NCI-H146 (cell line): ENCODE measurements at places on chromosomes 3 and 15.
A peak's percentile ranks its signal among the peaks of the same experiment; 100 is the strongest.

GRCh38 chr3:161560008-161560637 lies 63.5 kb downstream of the OTOL1 start:
- DNase-seq = peak; percentile 55

- no peak for DNase-seq
Measured at GRCh38 chr3:10365791-10366190, 44.9 kb upstream of the SEC13 start.

GRCh38 chr3:37511463-37511920 lies 337.1 kb upstream of the LRRFIP2 start:
- DNase-seq = no peak

- peak; percentile 75 for DNase-seq
Measured at GRCh38 chr3:105527949-105528348, 161.2 kb downstream of the ALCAM start.

DNA sequence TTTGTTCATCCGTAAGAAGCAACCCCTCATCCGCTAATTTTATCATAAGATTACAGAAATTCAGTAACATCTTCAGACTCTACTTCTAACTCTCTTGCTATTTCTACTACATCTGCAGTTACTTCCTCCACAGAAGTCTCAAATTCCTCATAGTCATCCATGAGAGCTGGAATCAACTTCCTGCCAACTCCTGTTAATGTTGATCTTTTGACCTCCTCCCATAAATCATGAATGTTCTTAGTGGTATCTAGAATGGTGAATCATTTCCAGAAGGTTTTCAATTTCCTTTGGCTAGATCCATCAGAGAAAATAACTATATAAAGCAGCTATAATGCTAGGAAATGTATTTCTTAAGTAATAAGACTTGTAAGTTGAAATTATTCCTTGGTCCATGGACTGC lies 115.1 kb downstream of the TAFA4 start:
- no peak for DNase-seq

GRCh38 chr15:51776952-51777569 lies 25.7 kb downstream of the TMOD2 start:
- DNase-seq = peak; percentile 44

DNA sequence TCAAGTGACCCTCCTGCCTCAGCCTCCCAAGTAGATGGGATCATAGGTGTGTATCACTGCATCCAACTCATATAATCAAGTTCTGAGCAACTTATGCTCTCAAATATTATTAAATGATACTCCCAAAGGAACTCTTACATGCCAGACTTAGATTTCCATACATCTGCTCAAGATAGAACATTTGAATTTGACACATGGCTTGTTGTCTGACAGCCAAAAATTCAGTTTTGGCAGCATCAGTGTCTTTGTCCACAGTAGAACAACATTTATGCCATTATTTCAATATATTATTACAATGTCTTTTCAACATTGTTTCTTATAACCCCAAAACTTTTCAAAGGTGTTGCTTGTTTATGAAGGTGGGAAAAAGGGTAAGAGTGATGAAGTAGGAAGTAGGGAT lies 116.2 kb downstream of the SUCNR1 start:
- no peak for DNase-seq

DNA sequence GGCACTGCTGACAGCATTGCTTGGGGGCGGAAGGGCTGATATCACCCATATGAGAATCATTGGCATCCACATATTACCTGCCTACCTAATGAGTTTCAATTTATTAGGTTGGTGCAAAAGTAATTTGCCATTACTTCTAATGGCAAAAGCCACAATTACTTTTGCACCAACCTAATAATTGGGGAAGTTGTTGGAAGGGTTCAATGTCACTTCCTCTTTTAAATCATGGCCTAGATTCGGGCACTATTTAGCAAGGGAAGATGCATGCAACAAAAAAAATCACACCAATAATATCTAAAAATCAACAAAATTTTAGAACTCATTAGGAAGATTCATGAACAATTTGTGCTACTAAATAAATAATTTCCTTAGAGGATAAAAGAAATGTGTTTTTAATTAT lies 56.0 kb upstream of the AGTR1 start:
- DNase-seq = no peak

DNA sequence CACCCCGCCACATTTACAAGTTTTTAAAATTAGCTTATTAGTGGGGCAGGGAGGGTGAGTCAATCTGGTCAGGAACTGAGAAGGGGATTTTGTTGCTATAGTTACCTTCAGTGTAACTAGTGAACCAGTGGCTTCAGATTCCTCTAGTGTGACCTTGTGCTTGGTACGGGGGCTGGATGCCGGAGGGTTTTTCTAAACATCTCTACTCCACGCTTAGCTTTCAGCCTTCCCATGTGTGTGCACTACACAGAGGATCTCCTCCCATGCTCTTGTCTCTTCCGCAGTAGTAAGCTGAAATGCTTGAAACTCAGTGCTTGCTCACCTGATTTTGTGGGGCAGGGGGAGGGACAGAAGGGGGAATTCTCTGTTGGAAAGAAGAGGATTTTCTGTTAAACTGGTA lies 67.9 kb upstream of the AKAP13 start:
- no peak for DNase-seq

DNA sequence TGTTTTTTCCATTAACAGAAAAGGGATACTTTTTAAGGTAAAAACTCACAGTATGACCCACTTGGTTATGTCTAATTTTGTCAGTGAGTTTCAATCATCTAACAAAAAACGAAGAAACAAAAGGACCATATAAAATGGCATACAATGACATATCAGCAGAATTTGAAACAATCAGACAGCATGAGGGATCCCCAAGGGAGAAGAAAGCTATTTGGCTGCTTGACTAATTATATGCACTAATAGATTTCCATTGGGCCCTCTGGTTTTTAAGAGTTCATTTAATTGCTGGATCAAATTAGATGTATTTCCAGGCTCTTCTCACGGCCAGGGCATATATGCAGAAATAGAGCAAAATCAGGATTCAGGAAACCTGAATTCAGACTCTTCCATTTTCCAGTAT lies 376.4 kb upstream of the GBE1 start:
- DNase-seq = no peak

GRCh38 chr3:15685927-15686326 lies 84.4 kb downstream of the BTD start:
- DNase-seq = no peak

DNA sequence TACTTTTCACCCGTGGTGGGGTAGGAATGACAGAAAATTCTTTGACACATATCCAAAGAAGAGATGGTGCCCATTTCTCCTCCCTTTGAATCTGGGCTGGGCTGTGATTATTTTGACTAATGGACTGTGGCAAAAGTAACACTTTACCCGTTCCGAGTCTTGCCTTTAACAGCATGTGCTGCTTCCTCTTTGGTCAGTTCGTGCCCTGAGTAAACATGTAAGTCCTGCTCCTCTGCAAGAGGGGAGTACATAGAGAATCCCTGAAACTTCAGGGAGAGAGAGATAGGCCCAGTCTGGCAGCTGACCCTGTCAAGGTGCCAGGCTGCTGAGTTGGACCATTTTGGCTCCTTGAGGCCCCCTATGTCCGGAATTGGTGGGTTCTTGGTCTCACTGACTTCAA lies 243.1 kb downstream of the EPHB1 start:
- DNase-seq = no peak

GRCh38 chr3:58158442-58159153 lies 52.2 kb downstream of the DNASE1L3 start:
- DNase-seq = no peak

DNA sequence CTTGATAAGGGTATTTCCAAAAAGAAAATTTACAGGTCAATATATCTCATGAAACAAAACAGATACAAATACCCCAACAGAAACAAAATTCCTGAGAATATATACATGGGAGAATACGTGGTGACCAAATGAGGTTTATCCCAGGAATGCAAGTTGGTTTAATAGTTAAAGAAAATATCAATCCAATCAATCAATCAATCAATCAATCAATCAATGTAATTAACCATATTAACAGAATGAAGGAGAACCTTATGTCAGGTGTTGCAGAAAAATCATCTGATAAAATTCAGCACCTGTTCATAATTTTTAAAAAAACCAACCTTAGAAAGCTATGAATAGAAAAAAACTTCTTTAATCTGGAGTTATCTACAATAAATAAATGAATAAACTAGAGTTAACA lies 35.9 kb downstream of the ITGA11 start:
- no peak for DNase-seq

GRCh38 chr15:100461049-100461448 lies 67.7 kb downstream of the CERS3 start:
- no peak for DNase-seq

DNA sequence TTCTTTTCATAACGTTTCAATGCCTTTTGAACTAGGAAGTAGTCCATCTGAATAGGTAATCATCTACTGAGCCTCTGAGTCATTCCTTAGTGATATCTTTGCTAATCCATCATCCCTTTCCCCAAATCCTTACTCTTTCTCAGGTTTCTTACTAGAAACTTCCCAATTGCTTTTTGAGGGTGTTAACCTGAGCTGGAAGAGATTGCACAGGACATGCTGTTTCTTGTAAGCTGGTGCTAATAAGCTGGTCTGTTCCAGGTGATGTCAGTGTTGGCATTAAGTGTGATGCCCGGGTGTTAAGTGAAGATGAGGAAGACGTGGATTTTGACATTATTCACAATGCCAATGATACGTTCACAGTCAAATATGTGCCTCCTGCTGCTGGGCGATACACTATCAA lies 101.0 kb downstream of the DNASE1L3 start:
- DNase-seq = no peak

DNA sequence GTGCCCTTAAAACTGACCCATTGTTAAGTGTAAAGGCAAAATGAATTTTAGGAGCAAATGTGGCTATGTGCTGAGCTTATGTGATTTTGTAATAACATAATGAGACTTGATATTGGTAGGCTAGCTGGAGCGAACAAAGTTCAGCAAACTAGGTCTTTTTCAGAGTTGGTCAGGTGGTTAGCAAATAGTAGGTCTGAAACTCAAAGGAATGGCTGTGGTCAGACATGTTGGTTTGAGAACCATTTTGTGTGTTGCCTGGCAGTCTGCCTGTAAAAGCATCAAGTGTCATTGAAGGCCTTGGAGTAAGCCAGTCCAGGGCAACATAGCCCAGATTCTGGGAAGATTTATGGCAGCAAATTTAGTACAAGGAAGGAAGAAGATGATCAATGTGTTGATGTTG lies 16.4 kb downstream of the FBXO22 start:
- no peak for DNase-seq

DNA sequence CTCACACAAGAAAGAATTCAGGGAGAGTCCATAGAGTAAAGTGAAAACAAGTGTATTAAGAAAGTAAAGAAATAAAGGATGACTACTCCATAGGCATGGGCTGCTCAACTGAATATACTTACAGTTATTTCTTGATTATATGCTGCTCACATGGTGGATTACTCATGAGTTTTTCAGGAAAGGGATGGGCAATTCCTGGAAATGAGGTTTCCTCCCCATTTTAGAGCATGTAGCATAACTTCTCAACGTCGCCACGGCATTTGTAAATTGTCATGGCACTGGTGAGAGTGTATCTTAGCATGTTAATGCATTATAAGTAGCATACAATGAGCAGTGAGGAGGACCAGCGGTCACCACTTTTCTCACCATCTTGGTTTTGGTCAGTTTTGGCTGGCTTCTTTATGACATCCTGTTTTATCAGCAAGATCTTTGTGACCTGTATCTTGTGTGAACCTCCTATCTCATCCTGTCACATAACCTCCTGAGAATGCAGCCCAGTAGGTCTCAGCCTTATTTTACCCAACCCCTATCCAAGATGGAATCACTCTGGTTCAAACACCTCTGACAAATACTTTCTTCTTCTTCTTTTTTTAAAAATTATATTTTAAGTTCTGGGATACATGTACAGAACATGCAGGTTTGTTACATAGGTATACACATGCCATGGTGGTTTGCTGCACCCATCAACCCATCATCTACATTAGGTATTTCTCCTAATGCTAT lies 849.7 kb downstream of the TBL1XR1 start:
- DNase-seq = no peak

GRCh38 chr15:71925145-71925544 lies 114.8 kb downstream of the NR2E3 start:
- no peak for DNase-seq
